ENCODE measurements at places on chromosomes 7 and 10.

DNA sequence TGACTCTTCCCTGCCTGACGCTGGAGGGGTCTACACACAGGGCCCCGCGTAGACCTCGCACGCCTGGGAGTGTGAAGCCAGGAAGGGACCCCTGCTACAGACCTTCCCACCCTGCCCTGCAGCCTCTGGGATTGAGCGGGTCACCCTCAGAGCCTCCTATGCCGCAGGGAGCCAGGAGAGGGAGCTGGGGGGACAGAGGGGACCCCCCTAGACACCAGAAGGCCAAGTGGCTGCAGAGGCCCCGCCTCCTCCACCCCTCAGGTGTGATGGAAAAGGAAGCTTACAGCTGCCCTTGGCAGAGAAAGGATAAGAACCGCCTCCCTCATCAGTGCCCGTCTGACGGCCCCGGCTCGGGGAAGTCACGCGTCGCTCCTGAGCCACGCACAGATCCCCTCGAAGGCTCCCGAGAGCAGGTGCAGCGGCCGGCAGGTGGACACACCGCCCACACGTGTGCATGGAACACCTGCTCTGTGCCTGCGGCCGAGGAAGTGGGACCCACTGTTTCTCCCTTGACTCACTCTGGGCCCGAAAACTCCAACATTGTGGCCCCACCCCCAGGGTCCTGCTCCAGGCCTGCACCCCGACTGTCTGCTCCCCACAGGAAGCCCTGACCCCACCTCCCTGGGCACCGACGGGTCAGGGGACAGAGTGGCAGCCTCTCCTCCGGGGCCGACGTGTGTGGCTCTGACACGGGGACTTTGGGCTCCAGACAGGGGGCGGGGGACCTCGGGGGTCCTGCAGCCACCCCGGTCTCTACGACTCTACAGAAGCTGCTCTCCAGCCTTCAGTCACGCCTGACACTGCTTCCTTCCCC, 73.3 kb downstream of the MICALL2 start:
- DNase-seq, result no peak

GRCh38 chr7:2824678-2825461, 19.2 kb downstream of the GNA12 start:
- DNase-seq, result no peak

DNA sequence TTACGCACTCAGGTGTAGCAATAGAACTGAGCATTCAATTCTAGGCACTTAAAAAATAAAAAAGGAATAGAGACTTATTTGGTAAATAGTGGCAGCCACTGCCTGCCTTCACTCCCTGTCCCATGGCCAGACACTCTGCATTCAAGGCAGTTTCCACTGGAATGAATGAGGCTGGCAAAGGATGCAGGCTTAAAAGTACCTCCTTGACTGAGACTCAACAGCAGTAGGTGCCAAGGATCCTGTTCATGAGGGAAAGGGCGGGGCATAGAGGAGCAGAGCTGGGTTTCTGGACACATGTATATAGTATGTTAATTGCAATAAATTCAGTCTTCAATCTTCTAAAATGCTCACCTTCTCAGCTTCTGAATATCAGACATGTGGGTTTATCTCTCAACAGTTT, 242.6 kb downstream of the PHF14 start:
- no peak for DNase-seq

DNA sequence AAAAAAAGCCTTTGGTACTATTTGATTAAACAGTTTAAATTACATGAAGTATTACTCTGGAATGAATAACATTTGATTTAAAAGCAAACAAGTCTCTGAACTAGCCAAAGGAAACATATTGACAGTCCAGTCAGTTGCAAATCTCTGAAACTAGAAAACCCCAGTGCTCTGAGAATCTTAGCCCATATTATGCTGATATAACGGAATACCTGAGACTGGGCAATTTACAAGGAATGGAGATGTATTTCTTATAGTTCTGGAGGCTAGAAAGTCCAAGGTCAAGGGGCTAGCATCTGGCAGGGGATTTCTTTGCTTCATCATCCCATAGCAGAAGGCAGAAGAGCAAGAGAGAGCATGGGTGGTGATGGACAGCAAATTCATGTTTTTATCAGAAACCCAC, 21.7 kb upstream of the FKBP9 start:
- no peak for DNase-seq

- DNase-seq, result no peak
Observed at GRCh38 chr7:81155654-81156373, 237.0 kb upstream of the SEMA3C start.

- no peak for DNase-seq
Observed at GRCh38 chr10:121880895-121881294, 46.9 kb downstream of the ATE1 start.

- DNase-seq, result no peak
Observed at GRCh38 chr7:127760436-127761031, 108.5 kb downstream of the SND1 start.

DNA sequence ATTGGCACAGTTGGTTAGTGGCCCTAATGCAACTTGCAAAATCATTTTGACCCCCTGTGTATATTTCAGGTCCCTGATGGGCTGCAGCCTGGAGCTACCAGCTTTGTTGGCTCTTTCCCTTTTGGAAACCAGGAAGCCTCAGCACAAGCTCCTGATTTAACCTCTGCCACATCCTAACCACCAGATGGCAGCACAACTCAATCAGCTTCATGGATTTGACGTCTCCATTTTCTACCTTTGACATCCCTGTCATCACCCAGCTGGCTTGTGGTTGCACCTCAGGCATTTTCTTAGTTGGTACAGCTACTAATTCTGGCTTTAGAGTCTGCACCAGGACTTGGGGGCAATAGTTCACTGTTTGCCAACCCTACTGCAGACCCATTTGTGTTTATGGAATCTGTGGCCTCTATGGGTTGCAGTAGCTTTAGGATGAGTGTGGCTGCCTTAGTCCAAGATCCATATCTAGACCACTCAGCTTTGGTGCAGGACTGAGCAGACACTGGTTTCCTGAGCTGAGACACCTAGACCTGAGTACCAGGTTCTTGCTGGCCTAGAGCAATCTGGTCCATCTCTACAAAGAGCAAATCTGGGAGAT, 456.2 kb downstream of the REEP3 start:
- peak; percentile 78 for DNase-seq

- peak; percentile 8 for DNase-seq
Observed at GRCh38 chr10:28410420-28411135, 107.7 kb upstream of the MPP7 start.

GRCh38 chr10:118259288-118259906, 82.7 kb downstream of the FAM204A start:
- peak; percentile 71 for DNase-seq

DNA sequence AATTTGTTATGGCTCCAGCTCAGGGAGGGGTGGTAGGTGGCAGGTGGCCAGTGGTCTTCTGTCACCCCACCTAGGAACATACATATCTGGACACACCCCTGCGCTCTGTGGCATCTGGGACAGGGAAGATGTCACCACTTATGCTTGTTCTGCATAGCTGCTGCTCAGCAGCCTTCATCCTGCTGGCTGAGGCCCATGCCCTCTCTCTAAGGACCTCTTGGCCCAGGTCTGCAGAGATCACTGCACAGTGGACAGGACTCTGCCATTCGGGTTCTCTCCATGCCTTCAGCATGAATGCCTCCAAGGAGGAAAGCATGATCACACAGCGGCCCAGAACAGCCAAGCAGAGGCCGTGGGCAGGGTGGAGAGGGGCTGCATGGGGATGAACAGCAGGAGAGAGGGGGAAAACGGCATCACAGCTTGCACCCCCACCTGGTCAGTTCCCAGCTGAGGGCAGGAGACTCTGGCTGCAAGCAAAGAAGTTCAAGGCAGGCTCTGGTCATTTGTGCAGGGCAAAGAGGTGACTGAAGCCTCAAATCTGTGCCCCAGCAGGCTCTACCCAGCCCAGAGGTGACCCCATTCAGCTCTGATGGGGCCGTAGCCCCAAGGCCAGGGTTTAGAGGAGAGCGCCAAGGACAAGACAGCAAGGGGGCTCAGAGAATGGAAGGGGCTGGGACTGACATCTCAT, 47.8 kb upstream of the GDF10 start:
- DNase-seq, result no peak

DNA sequence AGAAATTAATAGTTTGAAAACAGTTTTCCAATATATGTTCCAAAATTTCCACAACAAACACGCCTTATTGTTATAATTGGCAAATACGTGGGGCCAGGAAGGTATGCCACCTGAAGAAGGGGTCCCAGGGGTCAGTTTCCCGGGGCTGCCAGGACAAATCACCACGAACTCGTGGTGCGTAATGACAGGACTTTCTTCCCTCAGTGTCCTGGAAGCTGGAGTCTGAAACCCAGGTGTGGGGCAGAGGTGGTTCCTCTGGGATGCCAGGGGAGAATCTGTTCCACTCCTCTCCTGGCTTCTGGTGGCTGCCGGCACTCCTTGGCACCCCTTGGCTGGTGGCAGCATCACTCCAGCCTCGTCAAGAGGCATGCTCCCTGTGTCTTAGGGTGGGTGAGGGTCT, 56.7 kb downstream of the CHST15 start:
- DNase-seq, result no peak

DNA sequence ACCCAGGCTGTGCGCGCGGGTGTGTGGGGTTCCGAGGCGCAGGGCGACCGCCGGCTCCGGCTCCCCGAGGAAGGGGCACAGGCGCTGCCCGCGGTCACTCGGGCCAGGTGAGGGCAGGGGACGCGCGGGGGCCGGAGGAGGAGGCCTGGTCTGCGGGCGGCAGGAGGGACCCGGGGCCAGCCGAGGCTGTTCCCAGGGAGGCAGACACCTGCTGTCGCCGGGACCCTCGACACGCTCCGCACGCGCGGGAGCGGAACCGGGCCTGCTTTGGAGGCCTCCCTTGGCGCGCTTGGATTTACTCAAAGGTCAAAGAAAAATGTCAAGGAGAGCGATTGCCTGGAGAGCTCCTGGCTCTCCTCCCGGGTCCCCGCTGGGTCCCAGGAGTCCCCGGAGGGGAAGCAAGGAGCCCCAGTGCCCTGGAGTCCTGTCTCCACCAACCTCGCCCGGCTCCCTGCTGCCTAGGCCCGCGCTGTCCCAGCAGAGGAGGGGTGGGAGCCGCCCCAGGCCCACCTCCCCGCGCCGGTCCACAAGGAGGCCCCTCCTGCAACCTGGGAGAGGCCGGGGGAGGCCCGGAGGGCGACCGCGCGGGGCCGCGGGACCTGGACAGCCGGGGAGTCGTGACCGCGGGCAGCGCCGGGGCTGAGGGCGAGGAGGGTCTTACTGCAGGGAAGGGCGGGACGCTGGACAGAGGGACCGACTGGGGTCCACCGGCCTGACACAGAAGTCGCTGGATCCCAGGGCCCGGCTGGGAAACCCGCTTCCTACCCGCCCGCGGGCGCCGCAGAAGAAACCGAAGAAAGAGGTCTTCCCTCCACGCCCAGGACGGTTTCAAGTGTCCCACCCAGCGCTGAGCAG, 348.9 kb downstream of the DNAJB6 start:
- no peak for DNase-seq

- no peak for DNase-seq
Observed at GRCh38 chr10:11612021-11613001, 861 bp upstream of the USP6NL start.

GRCh38 chr10:125107166-125107949, 53.0 kb downstream of the CTBP2 start:
- DNase-seq, result no peak

- DNase-seq, result peak; percentile 40
Observed at GRCh38 chr7:156560075-156560474, 80.5 kb upstream of the RNF32 start.

DNA sequence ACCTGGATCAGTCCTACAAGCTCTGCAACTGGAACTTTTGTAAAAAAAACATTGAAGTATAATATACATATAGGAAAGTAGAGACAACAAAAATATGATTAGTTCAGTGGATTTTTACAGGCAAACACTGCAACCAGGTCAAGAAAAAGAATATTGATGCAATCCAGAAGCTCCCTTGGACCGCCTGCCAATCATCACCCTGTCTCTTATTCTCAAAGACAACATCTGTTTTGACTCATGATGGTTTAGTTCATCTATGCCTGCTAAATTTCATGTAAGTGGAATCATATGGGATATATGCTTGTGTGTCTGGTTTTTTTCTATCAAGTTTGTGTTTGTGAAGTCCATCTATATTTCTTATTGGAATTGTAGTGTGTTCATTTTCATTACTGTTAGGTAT, 7.7 kb upstream of the HYCC1 start:
- DNase-seq, result no peak

GRCh38 chr7:105934572-105935185, 28.4 kb upstream of the CDHR3 start:
- peak; percentile 61 for DNase-seq

- no peak for DNase-seq
Observed at GRCh38 chr10:11715815-11716494, 26.2 kb upstream of the ECHDC3 start.

DNA sequence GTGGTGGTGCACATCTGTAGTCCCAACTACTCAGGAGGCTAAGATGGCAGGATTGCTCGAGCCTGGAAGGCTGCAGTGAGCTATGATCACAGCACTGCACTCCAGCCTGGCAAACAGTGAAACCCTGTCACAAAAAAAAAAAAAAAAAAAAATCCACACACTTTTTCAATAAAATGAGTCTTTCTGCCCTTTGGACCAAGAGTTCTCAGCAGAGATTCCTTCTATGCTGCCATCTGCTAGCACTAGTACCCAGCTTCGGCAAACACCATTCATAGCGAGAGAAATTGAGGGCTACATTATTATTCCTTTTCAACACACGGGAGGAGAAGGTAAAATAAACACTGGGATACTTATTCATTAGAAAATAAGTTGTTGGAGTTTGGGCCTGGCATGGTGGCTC, 43.4 kb upstream of the CCDC7 start:
- DNase-seq, result no peak

DNA sequence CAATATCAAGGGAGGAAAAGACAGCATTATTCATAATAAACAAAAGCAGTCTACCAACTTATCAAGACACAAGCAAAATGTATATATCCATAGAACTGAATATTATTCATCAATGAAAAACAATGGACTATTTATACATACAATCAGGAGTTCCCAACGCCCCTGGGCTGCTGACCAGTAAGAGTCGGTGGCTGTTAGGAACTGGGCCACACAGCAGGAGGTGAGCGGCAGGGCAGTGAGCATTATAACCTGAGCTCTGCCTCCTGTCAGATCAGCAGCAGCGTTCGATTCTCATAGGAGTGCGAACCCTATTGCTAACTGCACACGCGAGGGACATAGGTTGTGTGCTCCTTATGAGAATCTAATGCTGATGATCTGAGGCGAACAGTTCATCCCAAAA, 71.7 kb upstream of the GPR22 start:
- DNase-seq, result no peak

- no peak for DNase-seq
Observed at GRCh38 chr10:11483201-11484148, 128.0 kb downstream of the USP6NL start.

GRCh38 chr10:58700591-58700990, 187.9 kb downstream of the BICC1 start:
- DNase-seq, result no peak
